ENCODE measurements at places on chromosomes 5 and 9. TPM values are rescaled to one million over a fixed set of nuclear protein-coding genes. Genes with fewer than 3 reads are reported as not detected.

DNA sequence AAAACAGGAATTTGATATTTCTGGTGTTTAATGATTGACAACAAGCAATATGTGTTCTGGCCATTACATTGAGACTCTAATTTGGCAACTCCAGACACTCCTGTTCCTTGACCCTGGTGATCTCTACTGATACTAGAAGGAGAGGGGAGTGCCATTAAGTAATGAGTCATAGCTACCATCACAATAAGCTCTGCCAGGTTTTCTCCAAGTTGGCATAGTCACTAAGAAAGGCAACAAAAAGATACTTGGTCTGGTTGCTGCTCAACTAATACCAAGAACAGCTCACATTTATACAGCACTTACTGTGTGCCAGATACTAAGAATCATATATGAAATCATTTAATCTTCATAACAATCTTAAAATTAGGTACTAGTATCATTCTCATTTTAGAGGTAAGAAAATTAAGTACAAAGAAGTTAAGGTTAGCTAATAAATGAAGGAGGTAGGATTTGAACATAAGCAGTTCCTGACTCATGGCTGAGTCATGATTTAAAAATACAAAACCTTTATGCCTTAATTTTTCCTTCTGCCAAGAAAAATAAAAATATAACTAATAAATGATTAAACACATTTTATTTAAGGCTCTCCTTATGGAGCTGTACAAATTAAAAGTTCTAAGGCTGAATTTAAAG lies 19.9 kb upstream of the PRXL2C start:
- DNase-seq = no peak

DNA sequence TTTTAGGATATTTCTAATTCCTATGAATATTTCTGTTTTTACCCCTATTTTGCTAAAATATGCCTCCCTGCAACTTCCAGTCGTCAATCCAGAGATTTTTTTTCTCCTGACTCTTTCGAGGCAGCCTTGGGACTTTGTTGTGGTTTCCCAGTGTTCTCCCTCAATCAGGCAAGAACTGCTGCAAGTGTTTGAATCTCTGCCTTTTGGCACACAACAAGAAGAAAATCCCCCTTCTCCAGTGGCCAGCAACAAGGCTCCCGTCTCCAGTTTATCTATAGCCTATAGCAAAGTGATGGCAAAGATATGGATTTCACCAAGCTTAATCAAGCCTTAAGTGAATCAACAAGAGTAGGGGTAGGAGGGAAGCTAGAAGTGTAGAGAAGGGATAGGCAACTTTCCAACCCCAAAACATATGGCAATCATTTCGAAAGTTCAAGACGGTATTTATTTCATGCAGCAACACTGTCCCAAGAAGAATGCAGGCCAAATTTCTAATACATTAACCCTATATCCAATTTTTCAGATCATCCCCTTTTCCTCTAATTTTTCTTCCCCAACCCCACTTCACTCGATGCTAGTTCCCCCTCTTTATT lies 37.7 kb upstream of the PAPPA start:
- DNase-seq = no peak

Gene PPIC
- 14.6 TPM for total RNA-seq

Gene CAMK4
- total RNA-seq = 1.2 TPM

Gene SARDH
- 53.7 TPM for total RNA-seq

DNA sequence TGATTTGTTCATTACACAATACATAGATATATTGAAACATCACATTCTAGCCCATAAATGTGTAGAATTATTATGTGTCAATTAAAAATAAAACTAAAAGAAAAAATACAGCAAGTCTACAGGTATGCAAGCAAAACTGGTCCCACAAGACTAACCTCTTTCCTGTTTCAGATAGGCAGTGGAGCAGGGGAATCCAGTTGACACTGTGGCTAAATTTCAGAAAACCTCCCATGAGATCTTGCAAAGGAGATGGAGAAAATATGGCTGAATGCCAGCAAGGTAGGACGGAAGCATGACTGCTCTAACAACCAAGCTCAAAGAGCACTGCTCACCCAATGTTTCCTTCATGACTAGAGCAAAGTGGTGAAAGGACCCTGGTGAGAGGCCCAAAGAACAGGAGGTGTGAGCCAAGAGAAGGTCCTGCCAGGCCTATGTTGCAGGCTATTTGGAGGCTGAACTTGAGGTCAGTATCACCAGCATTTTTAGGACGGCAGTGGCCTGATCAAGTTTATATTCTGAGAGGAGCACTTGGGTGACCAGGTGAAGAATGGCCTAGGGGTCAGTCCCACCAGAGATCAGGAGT lies 1.1 kb upstream of the SH3TC2 start:
- no peak for DNase-seq

Gene NR3C1
- total RNA-seq = 36.4 TPM

GRCh38 chr5:119537704-119538103 lies 85.4 kb downstream of the HSD17B4 start:
- no peak for DNase-seq

Gene ZFP37
- 0.50 TPM for total RNA-seq

DNA sequence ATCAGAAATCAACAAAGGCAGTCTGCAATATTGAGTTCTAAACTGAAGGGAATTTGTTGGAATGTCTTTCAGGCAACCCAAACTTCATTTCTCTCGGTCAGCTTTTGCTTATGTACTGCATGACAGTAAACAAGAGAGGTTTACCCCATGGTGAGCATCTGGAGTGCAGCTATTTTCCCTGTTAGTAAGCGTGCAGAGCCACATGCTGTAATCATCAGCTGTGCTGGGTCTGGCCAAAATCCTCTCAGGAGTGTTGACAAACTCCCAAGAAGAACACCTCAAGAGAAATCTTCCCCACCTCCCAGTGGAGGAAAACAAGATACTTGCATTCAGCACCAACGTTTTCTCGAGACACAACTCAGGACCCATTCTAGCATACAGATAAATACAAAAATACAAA lies 83.6 kb upstream of the ADAMTSL1 start:
- no peak for DNase-seq

DNA sequence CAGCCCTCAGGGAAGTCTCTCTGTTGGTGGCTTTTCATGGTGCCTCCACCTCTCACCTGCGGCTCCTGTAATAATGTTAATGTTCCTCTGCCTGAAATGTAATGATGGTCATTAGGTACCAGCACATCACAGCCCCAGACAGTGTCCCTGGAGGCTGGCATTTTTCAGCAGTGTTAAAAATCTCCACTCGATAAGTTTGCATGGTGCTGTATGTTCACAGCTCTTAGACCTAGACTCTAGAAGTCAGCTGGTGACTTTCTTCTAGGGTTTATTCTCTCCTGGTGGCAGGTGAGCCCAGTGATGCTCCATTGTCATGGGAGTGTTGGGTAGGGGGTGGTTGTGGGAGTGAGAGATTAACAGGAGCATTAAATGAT lies 53.1 kb downstream of the GPR107 start:
- no peak for DNase-seq

Gene AGXT2
- 67.9 TPM for total RNA-seq

DNA sequence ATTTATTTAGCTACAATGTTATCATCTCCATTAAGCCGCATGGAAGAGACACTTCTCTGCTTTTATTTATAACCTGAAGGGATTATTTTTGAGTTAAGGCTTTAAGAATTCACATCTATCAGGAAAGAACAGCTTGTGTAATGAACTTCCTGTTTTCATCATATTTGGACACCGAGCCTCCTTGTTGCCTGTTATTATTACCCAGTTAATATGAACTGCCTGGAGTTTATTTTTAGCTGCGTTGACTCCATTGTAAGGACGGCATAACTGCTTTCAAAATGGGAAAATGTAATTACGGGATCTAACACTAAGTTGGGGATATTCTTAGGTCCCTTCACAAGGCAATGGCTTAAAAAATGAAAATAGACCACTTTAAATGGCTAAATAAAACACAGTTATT lies 89.0 kb upstream of the NR4A3 start:
- DNase-seq = no peak

DNA sequence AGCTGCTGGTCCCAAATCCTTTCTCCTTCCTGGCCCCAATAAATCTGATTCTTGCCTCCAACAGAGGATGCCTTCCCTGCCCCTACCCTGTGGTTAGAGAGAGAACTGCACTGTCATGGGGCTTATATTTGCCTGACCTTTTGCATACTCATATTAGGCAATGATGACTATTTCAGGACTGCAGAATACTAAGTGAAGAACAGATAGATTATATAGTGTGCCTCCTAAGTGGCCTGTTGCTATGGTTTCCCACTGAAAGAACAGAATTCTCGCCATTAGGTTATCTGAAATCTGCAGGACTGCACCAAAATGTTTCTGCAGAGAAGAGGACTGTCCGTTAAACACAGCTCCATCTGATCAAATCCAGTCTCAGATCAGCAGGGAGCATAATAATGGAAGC lies 87.3 kb upstream of the CCNG1 start:
- DNase-seq = no peak

- DNase-seq = no peak
Observed at GRCh38 chr5:161077496-161077895, 225.5 kb upstream of the ATP10B start.

- DNase-seq = no peak
Observed at GRCh38 chr5:98735806-98736507, 37.5 kb upstream of the RGMB start.

DNA sequence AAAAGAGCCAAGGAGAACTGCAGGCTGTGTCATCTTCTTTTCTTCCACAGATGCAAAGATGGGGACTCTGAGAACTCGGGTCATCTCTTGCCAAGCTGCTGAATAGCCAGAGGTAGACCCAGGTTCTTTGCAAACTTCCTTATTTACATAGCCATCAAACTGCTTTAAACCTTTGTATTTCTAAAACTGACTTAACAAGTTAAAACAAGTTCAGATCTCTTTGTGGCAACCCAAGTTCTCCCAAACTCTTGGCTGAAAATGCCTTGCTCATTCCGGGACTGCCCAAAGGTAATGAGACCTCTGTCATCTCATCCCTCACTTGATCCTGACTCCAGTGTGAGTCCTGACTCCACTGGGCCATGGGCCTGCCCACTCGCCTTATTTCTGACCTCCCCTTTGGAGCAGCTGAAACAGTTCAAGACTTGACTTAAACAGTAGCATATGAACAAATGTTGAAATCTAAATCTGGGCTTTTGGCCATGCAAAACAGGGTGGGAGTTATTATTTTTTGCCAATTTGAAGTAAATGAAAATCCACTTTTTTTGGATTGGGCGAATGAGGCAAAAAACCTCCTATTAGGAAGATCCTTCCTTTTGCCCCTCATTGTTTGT lies 50.6 kb downstream of the FBXL7 start:
- DNase-seq = no peak

Gene C5orf58
- not detected for total RNA-seq

- no peak for DNase-seq
Observed at GRCh38 chr9:130058154-130058553, 4.4 kb downstream of the GPR107 start.

Gene BBLN
- 13.4 TPM for total RNA-seq

DNA sequence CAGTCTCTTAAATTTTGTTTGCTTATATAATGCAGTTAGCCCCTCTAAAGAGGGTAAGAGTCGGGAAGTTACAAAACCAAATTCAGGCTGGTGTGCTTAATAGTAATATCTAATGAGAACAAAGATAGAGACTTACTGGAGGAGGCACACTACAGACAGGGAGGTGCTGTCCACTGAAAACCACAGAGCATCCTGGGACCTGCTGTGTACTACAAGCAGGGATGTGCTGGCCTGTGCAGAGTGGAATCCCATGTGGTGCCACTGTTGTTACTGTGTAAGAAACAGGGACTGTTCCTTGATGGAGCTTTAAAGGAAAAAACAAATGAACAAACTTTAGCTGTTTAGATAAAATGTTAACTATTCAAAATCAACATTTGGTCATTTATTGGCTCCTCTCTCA lies 42.4 kb downstream of the RNF38 start:
- DNase-seq = no peak

- no peak for DNase-seq
Observed at GRCh38 chr9:120663380-120663779, 50.9 kb downstream of the MEGF9 start.

Gene IFNK
- total RNA-seq = not detected

DNA sequence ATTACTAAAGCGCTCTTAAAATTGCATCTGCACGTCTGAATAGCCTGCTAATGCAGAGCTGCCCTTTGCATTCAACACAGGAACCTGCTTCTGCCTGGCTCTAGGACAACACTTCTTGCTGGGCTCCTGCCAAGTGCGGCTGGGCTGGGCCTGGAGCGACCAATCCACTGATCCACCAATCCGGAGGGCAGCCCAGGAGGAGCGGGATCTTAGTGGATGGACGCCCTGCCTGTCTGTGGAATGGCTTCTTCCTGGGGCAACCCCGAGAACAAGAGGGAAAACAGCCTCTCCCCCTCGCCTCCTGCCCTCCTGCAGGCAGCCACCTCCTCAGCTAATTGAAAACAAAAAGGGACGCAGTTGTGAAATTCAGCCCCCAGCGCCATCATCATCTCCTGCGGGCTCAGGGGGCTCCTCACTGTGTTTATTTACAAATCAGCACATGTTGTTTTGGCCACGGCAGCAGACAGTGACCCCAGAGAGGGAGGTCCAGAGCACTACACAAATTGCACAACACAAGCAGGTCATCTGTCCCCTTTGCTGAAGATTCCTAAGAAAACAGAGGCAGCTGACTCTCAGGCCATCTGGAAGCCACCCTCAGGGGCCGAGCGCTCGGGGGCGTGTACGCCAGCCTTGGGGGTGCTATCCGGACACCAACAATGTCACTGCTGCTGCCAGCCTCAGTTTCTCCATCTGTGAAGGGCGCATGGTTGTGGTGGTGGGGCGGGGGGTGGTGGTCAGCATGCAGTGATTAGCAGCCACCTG lies 57.3 kb downstream of the GADD45G start:
- peak; percentile 89 for DNase-seq

Data from liver (tissue), 10 donors.